Heart left ventricle (tissue), 16 donors: ENCODE measurements at places on chromosomes 11 and 22.

DNA sequence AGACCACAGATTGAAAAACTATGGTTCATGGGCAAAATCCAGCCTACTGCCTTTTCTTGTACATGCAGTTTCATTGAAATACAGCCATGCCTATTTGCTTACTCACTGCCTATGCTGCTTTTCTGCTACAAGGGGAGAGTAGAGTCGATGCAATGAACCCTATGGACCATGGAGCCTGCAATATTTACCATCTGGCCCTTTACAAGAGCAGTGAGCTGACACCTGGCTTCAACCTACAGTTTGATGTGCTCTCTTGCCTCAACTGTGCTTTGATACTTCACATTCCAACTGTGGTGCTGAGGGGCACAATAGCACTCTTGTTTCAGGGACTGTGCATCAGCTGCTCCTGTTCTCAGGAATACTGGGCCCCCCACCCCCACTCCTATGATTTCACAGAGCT lies 239.5 kb upstream of the SORL1-AS1 start:
- no peaks in the 10 kb centered on the region for H3K27me3 ChIP-seq
- no peaks in the 10 kb centered on the region for H3K36me3 ChIP-seq
- no peak for DNase-seq
- no peaks in the 10 kb centered on the region for H3K4me1 ChIP-seq

- H3K36me3 ChIP-seq: no peaks in the 10 kb centered on the region
- no peak overlapping the region for H3K4me3 ChIP-seq
- H3K4me1 ChIP-seq: peaks cover 11% of the 10 kb centered on the region
- no peak overlapping the region for H3K27ac ChIP-seq
Observed at GRCh38 chr11:118102721-118103261, 16.0 kb upstream of the SMIM35 start.

GRCh38 chr11:29280452-29280851 lies 736.4 kb downstream of the KCNA4 start:
- H3K4me3 ChIP-seq: no peak overlapping the region
- no peak overlapping the region for H3K27ac ChIP-seq
- no peaks in the 10 kb centered on the region for H3K4me1 ChIP-seq
- DNase-seq: no peak

DNA sequence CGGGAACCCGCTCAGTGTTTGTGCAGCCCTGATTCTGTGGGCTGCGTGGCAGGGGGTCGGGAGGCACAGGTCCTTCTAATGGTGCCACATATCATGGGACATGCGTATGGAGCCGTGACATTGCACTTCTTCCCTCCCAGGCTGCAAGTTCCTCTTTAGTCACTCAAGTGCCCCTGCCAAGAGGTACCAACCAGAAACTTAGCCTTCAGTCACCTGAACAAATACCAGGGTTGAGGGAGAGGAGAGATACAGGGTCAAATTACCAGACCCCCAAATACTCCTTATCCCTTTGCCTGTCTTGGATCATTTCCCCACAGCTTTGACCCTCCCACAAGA lies 209.1 kb downstream of the BUD13 start:
- peaks cover 16% of the 10 kb centered on the region for H3K4me1 ChIP-seq
- H3K4me3 ChIP-seq: no peak overlapping the region
- no peak overlapping the region for H3K27ac ChIP-seq
- no peaks in the 10 kb centered on the region for H3K36me3 ChIP-seq
- H3K27me3 ChIP-seq: no peaks in the 10 kb centered on the region
